ENCODE measurements at places on chromosomes 3 and 15.

DNA sequence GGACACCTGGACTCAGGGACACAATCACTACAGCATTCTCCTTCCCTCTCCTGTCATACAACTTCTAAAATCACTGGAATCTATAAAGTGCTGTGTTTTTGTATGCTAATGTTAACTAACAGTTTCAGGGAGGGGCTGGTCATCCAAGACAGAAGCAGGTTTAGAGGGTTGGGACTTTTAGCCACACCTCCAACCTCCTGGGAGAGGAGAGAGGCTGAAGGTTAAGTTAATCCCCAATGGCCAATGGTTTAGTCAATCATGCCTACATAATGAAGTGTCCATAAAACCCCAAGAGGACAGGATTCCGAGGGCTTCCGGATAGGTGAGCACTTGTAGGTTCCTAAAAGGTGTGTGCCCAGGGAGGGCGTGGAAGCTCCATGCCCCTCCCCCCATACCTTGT is 219.3 kb upstream of the CTNNB1 start:
- no peak for DNase-seq

DNA sequence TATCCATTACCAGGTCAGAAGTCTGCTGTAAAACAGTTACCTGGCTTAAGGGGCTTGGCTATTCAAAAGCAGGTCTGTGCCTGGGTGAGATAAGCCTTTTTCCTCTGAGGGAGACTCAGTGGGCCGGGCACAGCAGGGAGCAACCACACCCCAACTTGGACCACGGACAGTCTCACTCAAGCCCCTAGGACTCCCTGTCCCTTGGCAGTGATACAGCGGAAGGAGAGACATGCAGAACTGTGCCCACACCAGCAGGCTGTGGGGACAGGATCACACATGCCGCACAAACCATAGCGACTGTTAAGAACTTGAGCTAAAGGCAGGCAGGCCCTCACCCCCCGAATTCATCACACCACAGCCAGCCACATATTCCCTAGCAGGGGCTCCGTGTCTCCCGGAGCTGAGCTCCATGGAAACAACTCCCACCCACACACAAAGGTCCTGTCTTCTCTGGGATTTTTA is 2.8 kb upstream of the GP5 start:
- no peak for DNase-seq

- DNase-seq, result peak; percentile 42
Observed at GRCh38 chr3:195873971-195874370, 34.4 kb downstream of the TNK2 start.

- peak; percentile 10 for DNase-seq
Observed at GRCh38 chr3:119279101-119279554, 15.1 kb upstream of the ARHGAP31 start.

- no peak for DNase-seq
Observed at GRCh38 chr3:111881480-111881879, 22.4 kb downstream of the PHLDB2 start.

DNA sequence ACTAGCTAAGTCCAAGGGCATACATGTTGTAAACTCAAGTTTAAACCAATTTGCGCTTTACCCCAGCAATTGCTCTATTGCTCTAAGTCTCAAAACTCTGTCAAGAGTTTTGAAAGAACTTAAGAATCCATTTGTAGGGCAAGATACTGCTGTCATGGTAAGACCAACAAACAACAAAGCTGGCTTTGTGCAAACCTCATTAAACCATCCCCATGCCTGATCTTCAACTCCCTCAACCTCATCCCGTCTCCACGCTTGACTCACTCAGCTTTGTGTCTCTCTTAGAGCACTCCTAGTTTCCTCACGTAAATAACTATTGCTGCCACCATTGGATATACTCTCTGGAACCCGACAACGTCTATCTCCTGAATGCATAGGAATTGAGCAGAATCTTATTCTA is 20.6 kb upstream of the ARHGEF26 start:
- no peak for DNase-seq

GRCh38 chr3:82596805-82597204 is 835.4 kb upstream of the GBE1 start:
- DNase-seq, result no peak

GRCh38 chr3:50491023-50491422 is 12.4 kb downstream of the CACNA2D2 start:
- no peak for DNase-seq

DNA sequence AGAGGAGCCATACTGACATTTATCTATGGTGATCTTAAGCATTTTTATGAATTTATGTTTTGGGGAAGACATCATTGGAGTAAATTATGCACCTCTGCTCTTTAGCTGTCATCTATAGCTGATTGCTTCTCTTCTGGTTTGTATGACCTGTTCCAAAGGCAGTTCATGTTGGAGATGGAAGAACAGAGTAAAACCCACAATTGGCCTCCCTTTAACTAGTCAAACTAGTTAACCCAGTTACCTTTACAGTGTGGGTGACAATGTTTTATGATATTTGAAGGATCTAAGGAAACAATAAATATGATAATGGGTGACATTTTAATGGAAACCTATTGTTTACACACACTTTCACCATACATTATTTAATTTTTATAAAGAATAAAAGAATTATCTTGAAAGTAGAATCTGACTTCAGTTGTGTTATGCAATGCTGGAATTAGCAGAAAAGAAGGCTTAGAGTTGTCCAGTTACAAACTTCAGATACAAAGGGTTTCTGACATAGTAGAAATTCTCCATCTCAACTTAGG is 263.5 kb downstream of the NFKBIZ start:
- no peak for DNase-seq

DNA sequence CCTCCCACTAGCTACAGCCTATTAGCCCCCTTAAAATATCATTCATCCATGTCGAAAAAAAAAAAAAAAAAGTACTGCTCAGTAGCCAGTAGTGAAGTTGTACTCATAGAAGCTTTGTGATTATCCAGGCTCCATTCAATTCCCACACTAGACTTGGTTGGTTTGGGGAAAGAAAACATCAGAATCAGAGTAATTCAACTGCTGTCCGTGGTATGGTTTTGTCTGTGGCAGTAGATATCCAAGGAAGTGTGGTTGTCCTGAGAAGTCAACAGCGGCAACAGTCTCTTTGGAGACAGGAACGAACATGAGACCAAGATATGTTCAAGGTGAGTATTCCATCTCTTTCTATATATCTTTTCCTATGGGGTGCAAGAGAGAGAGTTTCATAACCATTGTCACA is 99.2 kb downstream of the GOLIM4 start:
- no peak for DNase-seq

GRCh38 chr15:71743861-71744382 is 66.4 kb upstream of the NR2E3 start:
- peak; percentile 73 for DNase-seq

DNA sequence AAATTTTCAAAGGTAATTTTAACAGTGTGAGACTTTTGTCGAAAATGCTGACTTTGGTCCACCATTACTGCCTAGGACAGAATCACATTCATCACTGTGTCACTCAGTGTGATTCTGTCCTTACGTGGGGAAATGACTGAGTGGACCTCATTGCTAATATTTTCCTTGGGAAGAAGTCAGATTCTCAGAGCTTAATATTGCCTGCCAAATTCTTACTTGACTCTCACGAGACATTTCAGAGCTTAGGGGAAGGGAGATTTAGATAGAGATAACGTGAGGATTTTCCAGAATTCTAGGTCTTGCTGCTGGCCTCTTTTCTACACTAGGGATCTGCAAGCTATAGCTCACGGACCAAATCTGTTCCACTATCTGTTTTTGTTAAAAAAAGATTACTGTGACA is 270.4 kb downstream of the SUCLG2 start:
- DNase-seq, result no peak

DNA sequence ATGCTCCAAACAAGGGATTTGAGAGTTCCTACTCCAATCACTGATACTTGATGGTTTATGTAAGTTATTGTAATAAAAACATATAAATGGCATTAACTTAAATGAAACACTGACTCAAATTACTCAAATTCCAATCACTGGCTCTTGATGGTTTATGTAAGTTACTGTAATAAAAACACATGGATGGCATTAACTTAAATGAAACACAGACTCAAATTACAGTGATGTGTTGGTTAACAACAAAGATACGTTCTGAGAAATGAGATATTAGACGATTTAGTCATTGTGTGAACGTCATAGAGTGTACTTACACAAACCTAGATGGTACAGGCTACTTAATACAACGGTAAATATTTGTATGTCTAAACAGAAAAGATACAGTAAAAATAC is 6.6 kb downstream of the MOBP start:
- DNase-seq, result no peak

- peak; percentile 93 for DNase-seq
Observed at GRCh38 chr3:9884555-9885165, 4.6 kb upstream of the CIDEC start.

DNA sequence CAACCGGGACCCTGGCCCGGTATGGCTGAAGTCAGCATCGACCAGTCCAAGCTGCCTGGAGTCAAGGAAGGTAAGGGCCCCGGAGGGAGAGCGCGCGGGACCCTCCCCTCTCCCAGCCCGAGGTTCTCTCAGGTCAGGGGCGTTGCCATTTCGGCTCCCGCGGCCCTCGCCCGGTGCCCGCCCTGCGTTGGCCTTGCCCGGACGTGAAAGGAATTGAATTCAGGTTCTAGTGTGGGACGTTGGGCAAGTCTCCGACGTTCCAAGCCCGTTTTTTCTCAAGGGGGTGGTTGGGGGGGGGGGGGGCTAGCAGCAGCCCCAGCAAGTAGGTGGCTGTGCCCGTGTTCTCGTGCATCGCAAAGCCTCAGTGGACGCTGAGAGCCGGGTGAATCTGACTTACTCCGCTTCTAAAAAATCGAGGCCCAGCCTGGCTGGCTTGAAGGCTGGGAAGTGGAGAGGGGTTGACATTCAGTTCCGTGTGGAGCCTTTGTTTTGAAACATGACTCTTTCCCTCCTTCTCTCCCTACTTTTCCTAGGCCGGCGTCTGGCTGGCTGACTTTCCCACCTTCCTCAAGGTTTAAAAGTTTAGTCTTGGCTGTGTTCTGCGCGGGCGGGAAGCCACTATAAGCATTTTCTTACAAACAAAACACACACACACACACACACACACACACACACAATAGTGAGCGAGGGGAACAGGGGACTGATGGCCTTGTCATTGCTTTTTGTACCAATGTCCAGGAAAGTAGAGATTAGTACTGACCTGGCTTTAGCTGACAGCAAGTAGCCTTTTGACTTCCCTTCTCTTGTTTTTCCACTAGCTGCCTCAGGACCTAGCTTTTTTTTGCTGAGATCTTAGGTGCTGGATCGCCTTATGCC is at the start of gene UTS2B:
UTS2B (minus strand) TSS at position 873 of the 876 bp plus-strand sequence. CDS start 48,337 bp downstream, outside the sequence.
- no peak for DNase-seq

DNA sequence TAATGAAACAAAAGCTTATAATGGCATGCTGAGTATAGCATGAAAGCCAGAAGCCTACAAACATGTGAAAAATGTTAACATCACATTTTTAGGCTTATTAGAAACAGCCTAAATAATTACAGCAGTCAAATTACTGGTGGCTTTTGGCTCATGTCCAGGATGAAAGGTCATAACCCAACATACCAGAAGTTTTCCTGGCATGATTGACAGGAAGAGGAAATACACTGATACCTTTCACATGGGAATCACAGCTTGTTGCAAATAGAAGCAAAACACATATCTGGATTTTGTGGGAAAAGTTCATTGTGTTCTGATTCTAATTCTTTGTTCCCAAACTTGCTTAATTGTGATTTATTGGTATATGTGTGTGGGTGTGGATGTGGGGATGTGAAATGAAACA is 393.5 kb upstream of the ARRDC4 start:
- DNase-seq, result no peak

- no peak for DNase-seq
Observed at GRCh38 chr3:129320261-129320660, 41.6 kb downstream of the HMCES start.

GRCh38 chr3:15112011-15112410 is 13.1 kb upstream of the RBSN start:
- DNase-seq, result no peak

DNA sequence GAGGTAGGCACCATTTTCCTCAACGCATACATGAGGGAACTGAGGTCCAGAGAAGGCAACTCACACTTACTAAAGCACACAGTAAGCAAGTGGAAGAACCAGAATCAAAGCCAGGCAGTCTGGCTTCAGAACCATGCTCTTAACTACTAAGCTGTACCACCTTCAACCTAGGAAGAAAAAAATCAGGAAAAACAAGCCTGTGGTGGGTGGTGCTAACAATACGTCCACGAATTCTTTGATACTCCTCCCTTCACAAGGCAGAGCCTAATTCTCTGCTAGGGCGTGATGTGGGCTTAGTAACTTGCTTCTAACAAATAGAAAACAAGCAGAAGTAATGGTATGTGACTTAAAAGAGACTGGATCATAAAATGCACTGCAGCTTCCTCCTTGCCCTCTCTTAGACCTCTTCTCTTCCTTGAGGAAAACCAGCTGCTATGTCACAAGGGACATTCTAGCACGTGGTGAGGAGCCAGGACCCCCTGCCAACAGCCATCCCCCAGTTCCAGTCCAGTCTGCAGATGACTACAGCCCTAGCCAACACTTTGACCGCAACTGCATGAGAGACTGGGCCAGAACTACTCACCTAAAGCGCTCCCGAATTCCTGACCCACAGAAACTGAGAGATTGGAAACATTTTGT is 36.9 kb downstream of the HACD2 start:
- DNase-seq, result no peak

GRCh38 chr3:114649331-114649730 is 355.5 kb downstream of the TIGIT start:
- peak; percentile 13 for DNase-seq

- no peak for DNase-seq
Observed at GRCh38 chr3:36211652-36211999, 168.7 kb upstream of the STAC start.

- DNase-seq, result no peak
Observed at GRCh38 chr3:134852132-134852531, 57.1 kb downstream of the EPHB1 start.

DNA sequence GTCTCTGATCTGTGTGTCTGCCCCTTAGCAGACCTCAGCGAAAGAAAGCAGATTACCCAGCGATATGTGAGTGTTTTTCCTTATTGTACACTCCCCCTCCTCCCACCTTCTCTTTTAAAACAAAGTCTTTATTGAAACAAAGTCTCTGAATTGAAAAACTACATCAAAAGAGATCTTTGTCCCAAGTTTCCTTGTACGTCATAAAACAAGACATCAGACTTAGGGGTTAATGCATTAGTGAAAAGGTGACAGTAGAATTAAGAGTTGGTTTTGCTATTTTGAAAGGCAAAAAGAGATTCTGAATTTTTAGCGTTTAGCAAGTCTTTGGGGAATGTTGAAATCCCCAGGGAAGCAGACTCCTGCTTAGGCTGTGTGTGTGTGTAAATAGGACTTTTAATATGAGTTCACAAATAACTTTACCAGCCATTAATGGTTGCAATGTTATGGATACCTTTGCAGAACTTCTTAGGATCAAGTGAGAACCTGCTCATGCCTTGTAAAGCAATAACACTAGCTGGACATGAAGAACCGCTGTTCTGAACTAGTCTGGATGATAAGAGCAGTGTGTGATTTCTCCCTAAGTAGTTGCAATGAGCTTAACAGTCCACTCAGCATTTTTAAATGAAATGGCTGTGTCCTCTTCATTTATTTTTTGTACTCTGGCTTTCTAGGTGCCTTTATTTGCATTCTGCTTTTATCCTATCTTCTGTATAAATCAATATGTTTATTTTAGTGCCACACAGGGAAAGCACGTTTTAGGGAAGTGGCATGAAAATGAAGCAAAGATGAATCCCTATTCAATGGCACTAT is 136.6 kb downstream of the MCTP2 start:
- no peak for DNase-seq

- no peak for DNase-seq
Observed at GRCh38 chr3:150308037-150308319, 100.1 kb upstream of the TSC22D2 start.
